Chondrocyte (in vitro differentiated cells): ENCODE measurements at places on chromosomes 3 and 15.

- H3K4me3 ChIP-seq: no peak overlapping the region
- H3K27ac ChIP-seq: peak overlapping the region; percentile 69
- peaks cover 1% of the 10 kb centered on the region for H3K27me3 ChIP-seq
- H3K36me3 ChIP-seq: no peaks in the 10 kb centered on the region
These were observed 456.0 kb downstream of the TUSC7 start for GRCh38 chr3:117165601-117166051.

DNA sequence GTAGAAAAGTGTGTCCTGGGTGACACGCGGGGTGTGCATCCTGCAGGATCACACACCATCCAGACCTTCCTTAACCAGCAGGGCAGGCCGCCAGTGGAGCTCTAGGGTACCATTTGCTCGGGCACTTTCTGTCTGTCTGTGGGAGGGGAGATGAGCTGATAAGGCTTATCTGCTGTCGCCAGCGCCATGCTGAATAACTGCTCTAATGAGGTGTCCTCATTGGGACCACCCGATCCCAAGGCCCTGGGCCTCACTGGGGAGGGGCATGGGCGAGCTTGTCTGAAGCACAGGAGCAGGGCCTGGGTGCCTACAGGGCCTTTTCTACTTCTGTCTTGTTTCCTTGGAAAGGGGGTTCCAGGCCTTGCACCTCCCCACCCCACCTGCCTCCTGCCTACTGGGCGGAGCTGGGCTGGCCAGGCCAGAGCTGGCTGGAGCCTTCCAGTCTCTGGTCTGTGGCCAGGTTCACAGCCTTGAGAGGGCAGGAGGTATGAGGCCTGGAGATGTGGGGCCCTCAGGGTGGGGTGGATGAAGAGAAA, 2.5 kb upstream of the GATA2 start:
- peaks cover 17% of the 10 kb centered on the region for H3K4me1 ChIP-seq
- peak; percentile 75 for DNase-seq
- H3K36me3 ChIP-seq: peaks cover 2% of the 10 kb centered on the region
- H3K27me3 ChIP-seq: peaks cover 55% of the 10 kb centered on the region
- no peak overlapping the region for H3K27ac ChIP-seq

DNA sequence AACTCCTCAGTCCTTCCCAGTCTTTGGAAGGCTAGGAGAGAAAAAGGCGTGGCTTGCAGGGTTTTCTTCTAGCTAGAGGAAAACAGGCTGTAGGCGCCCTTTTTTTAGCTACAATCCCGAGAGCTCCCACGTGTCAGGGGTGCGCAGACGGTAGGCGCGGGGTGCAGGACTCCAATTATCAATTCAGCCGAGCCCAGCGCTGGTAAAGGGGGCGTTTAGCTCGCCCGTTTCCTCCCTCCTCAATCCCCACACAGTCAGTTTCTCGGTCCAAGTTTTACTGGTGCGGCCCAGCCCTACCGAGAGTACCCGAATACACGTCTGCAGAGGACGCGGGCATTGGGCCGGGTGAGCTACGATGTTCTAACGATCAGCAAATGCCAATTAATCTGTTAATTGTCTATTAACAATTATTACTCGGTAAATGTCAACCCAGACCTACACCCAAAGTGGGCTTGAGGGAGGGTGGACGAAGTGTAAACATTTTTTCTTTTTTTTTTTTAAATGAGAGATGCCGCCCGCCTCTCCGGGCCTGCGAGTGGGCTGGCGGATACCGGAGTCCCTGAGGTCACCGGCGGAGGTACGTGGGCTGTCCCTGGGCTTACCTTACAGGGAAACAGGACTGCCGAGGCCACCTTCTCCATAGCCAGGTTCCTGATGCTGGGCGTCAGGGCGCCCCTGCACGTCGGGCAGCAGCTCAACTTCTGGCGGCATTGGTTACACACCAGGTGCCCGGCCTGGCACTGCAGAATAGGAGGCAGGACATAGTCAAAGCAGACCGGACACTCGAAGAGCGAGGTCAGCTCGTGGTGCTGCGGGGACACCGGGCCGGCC, 923 bp downstream of the SIAH2 start:
- H3K36me3 ChIP-seq: peaks cover 1% of the 10 kb centered on the region
- peak overlapping the region; percentile 92 for H3K27ac ChIP-seq
- peak overlapping the region; percentile 88 for H3K4me3 ChIP-seq
- no peak for DNase-seq
- H3K27me3 ChIP-seq: no peaks in the 10 kb centered on the region

GRCh38 chr3:173403376-173403775, 5.8 kb downstream of the NLGN1 start:
- no peaks in the 10 kb centered on the region for H3K36me3 ChIP-seq
- H3K27me3 ChIP-seq: peaks cover 28% of the 10 kb centered on the region
- H3K4me3 ChIP-seq: no peak overlapping the region
- no peak for DNase-seq
- H3K4me1 ChIP-seq: peaks cover 2% of the 10 kb centered on the region

GRCh38 chr15:55683376-55683775, 59.6 kb downstream of the PRTG start:
- H3K4me3 ChIP-seq: no peak overlapping the region
- H3K4me1 ChIP-seq: no peaks in the 10 kb centered on the region
- no peaks in the 10 kb centered on the region for H3K27me3 ChIP-seq
- no peak overlapping the region for H3K27ac ChIP-seq
